GM04504 (cell line): ENCODE measurements at places on chromosomes 11 and 22.

- DNase-seq = peak; percentile 94
Measured at GRCh38 chr11:13216019-13216710, 61.4 kb upstream of the BMAL1 start.

DNA sequence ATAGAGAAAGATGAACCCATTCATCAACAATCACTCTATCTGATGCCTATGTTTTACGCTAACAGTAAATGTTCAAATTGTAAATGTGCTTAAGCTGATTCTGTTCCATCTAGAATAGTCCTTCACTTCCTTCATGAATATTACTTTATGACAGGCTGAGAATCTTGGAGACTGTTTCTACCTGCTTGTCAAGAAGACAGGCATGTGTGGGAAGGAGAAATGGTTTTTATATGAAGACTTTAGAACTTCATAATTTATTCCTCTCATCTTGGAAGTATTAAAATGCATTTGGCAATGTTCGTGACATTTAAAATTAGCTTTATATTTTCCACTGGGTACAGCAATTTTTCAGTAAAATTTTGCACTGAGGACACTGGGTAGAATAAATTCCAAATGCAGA is 41.0 kb downstream of the ELMOD1 start:
- DNase-seq = no peak

GRCh38 chr11:125148011-125148410 is 16.5 kb upstream of the PKNOX2 start:
- no peak for DNase-seq

DNA sequence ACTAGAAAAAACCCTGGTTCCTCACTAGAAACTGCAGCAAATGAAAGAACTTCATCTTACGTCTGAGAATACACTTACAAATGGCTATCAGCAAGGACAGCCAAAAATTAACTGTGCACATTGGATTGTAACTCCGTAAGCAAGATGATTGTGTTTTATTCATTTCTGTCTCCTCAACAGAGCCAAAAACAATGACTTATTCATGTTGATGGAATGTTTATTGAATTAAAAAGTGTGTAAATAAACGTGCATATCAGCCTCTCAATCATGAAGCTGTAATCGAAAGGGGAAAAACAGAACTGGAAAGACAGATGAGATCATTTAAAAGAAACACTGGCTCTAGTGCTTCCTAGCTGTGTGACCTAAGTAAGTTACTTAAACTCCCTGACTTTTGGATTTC is 307.5 kb upstream of the ZC3H12C start:
- peak; percentile 41 for DNase-seq

DNA sequence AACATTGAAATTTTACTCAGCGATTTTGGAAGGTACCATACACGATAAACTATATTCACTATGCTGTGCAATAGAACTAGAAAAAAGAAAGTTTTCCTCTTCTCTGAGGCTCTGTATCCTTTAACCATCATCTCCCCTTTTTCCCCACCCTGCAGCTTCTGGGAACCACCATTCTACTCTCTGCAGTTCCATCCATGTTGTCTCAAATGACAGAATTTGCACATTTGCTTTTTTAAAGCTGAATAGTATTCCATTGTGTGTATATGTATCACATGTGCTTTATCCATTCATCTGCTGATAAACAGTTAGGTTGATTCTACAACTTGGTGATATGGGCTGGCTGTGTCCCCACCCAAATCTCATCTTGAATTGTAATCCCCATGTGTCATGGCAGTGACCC is 21.2 kb downstream of the TMEM123 start:
- no peak for DNase-seq

GRCh38 chr11:24070435-24070834 is 426.4 kb upstream of the LUZP2 start:
- DNase-seq = no peak

- no peak for DNase-seq
Measured at GRCh38 chr11:122883646-122883979, 1.1 kb downstream of the JHY start.

- no peak for DNase-seq
Measured at GRCh38 chr22:26685601-26686000, 28.2 kb downstream of the MIAT start.

- DNase-seq = no peak
Measured at GRCh38 chr11:70813651-70814050, 415.3 kb downstream of the CTTN start.

GRCh38 chr22:47357086-47357485 is 594.6 kb downstream of the TBC1D22A start:
- DNase-seq = no peak

- no peak for DNase-seq
Measured at GRCh38 chr11:88292171-88292843, 45.2 kb downstream of the CTSC start.
